BJ (cell line): ENCODE measurements at places on chromosomes 3 and 15.

DNA sequence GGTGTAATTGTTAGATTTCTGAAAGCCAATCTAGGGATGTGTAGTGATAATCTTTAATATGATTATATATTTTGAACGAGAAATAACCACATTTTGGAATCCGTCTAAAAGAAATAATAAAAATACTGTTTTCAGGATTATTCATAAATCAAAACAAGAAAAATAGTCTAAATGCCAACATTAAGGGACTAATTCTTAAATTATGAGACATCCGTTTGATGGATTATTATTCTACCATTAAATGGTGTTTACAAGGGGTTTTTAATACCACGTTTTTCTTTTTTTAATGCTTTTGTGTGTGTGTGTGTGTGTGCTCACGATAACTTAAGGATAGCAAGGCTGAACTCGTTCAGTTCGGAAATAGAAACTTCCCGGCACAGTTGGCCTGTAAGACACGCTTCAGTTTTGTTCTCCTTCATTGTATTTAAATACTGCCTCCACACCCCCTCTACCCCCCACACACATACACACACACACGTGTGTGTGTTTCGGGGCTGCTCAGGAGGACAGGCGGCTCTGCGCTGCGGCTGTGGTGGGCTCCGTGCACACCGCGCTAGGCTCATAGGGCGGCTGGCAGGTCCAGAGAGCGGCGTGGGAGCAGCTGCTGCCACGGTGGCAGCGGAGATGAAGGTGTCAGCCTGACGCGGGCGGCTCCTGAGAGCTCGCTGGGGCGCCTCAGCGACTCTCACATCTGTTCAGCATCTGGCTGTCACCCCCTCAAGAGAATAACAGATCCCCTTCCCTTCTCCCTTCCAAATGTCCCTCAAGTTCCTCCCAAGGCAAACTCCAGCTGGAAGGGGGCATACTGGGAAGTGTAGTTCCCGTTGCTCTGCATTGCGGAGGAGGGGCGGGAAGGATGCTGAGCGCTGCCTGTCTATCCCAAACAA is 23.0 kb upstream of the ANP32A start:
- DNase-seq: no peak

DNA sequence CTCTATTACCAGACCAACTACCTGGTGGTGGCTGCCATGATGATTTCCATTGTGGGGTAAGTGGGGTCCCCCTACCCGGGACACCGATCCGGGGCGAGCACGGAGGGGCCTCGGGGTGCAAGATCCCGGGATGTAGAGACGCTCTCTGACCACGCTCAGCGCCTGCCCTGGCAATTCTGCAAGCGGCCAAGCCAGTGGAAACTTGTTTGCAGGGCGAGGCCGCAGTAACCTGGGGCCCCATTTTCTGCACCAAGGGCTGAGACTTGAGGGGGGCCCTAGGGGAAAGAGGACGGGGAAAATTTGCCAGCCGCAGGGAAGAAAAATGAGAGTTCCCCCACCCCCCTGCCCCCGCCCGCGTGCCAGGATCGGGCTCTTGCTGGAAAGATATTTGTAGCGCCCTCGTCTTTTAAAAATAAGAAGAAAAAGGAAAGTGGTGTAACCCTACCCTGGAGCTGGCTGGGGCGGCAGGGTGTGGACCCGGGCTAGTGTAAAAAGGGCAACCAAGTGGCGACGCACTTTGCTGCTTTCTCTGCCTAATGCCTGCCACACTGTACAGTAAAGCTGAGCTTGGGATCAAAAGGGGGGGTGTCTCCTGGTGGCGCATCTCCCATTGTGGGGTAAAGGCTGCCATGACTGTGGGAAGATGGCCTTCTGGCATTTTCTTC is 563 bp downstream of the ARL6IP5 start:
- no peak for DNase-seq

DNA sequence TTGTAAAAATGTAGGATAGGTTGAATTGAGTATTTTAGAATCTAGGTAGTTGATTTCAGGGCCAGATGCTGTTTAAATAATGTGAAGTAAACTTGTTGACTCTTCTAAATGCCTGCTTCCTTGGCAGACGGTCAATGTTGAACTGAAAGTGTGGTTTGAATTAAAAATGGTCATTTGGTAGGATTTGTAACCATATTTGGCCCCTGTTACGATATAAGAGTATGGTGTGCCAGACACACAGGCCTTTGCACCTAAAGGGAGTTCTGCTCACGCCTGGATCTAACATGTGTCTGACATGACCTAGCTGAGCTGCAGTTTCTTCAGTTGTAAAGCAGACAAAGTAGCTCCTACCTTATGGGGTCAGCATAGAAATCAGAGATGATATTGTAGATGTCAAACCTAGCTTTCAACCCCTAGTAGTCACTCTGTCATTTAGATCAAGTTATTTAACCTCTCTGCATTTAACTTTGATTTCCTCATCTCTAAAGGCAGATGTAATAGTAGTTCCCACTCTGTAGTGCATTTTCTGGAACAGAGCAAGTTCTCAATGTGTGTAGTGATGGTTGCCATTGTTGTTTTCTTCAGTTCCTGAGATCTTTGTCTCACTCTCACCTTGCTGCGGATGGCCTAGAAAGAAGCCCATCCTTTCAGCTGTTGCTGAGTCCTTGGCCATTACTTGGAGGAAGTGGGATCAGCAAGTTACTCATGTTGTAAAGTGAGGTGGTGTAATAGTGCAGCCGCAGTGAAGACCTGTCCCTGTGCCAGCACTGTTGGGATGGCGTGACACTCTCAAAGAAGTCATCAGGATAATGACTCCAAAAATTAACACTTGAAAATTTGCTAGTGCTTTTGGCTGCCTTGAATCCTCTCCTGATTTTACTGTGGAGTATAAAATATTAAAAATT is 90.2 kb downstream of the GHSR start:
- peak; percentile 51 for DNase-seq

DNA sequence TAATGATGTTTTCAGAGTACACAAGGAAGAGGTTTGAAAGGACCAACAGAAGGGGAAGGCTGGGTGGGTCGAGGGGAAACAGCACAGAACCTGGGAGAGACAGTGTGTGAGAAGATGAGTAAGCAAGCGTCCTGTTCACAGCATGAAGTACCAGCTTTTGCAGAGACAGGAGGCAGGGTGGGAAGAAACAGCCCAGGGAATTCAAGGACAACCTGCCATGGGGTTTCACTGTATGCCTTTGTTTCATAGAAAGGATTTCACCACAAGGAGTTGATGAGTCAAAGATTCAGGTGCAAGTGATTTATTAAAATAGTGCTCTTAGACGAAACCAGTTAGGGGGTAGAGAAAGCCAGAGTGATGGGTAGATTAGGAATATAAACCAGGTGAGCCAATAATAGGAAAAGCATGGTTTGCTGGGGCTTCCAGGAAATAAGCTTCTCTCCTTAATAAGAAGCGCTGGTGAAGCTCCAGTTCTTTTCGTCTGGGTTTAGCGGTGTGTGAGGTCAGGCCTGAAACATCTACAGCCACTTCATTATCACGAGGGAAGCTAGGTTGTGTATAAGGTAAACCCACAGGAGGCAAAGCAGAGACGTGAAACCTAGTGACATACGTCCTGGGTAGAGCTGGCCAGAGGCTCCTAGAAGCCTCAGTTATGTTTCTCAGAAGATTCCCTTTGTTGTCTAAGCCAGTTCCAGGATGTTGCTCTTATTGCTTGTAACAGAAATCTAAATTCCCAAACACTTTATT is 3.9 kb downstream of the HHLA2 start:
- no peak for DNase-seq

DNA sequence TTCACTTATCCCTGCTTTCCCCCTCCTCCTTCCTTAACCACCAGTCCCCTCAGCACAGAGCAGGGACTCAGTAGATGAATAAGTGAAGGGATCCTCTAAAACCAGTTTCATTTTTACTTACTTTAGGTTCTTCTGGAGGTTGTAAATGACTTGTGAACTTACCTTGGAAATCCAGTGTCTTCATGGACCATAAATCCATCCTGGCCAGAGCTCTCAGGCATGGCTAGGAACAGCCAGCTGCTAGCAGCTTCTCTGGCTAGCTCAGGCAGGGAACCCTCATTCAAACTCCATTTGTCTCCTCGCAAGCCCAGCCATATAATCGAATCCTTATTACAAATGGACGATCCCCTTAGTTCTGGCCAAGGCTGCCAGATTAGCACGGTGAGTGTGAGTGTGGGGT is 78.5 kb downstream of the LRTM1 start:
- no peak for DNase-seq

GRCh38 chr15:80436511-80437307 is 32.5 kb downstream of the ARNT2 start:
- DNase-seq: no peak

GRCh38 chr3:57872606-57873005 is 116.5 kb downstream of the SLMAP start:
- no peak for DNase-seq

GRCh38 chr3:187765342-187765741 is 20.1 kb upstream of the BCL6 start:
- no peak for DNase-seq

- DNase-seq: peak; percentile 13
These were observed 136.9 kb upstream of the TOPAZ1 start for GRCh38 chr3:44104668-44105321.

DNA sequence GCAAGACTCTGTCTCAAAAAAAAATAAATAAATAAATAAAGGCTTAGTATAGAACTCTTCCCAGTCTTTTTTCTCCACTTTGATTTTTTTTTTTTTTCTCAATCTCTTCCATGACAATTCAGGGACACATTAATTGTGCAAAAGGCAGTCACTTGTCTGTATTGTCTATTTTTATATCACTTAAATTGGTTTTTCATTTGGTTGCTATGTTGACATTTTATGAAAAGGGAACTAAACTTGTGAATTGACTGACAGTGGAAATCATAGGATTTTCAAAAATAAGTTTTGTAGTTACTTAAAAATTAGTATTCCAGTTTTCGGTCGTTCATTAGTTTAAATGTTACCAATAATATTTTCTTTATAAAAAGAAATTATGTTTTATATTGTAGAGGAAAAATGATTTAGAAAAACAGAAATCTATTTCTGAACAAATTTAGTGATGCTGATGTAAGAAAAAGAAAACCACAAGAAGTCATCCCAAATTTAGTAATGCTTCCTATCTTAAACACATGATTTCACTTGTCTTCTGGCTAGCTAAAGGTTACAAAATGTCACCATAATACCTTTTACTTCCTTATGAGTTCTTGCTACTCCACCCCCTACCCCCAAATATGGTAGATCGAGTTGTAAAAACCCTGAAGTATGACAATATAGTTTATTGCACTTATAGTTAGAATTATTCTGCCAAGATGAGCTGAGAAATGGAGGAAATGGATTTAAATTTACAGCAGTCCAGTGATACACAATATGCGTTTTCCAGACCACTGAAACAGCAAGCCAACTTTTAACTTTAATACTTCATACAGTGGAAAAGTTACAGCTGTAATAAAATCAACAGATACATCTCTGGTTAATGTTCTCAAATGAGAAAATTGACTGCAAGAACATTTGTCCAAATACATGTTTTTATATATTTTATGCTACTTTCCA is 37.0 kb downstream of the PPARG start:
- DNase-seq: no peak

DNA sequence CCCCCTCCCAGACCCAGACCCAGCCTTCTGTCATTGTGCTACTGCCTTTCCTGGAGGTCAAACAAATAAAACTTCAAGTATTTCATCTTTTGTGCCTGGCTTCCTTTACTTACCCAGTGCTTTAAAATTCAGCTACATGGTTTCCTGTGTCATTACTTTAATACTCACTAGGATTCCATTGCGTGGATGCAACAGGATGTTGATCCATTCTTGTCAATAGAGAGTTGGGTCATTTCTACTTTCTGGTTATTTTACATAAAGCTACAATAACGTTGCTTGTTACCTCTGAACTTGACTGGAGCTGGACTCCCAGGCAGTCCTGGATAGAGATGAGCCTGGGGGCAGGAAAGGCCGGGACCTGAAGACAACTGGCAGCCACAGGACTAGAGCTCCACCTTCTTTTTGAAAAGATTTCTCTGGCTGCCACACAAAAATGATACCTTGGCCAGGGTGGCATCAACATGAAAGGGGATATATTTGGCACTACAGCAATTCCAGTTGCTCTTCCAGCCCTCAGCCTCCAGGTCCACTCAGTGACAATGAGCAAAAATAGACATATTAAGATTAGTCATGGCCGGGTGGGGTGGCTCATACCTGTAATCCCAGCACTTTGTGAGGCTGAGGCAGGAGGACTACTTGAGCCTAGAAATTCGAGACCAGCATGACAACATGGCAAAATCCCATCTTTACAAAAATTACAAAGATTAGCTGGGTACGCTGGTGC is 23.3 kb upstream of the HEG1 start:
- no peak for DNase-seq

DNA sequence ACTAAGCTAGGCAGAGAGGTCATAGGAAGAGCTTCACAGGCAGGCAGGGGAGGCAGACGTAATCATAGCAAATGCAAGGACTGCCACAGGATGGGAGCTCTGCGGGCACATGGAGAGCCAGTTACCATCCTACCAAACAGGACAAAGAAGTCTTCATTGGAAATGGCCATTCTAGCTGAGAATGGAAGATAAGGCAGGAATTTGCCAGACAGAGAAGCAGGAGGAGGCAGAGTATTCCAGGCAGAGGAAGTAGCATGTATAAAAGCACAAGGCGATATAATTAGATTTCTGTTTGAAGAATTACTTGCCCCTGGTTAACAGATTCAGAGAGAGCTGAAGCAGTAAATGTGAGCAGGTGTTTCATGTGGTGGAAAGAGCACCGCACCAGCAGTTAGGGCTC is 3.5 kb upstream of the SEMA5B start:
- DNase-seq: no peak

GRCh38 chr3:183210862-183211341 is 42.2 kb upstream of the B3GNT5 start:
- no peak for DNase-seq
